ENCODE measurements at places on chromosomes 12 and 14.

DNA sequence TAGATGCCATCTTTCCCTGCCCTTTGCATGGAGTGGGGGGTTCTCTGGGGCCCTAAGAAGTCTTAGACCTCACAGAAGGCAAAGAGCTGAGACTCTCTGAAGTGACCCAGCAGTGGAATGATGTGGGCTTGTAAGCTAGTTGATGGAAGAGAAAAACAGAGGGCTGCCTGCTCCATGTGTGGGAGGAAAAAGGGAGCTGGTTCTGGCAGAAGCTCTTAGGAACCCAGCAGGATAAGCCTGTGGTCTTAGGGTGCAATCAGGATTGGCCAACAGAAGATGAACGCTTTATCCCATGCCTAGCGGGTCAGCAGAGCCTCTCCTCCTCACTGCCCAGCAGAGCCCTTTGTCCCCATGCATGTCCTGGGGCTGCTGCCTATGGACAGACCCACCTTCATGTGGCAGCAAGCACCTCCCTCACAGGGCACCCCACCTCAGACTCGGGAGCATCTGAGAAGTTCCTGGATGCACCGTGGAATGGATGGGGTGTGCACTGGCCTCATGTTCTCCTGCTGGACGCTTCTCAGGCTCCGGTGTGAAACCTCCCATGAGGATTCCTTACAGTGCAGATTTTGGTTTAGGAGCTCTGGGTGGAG, 152.7 kb downstream of the ADGRD1 start:
- DNase-seq, result no peak

- DNase-seq, result peak; percentile 45
These were observed 42.4 kb downstream of the ERH start for GRCh38 chr14:69355607-69356281.

DNA sequence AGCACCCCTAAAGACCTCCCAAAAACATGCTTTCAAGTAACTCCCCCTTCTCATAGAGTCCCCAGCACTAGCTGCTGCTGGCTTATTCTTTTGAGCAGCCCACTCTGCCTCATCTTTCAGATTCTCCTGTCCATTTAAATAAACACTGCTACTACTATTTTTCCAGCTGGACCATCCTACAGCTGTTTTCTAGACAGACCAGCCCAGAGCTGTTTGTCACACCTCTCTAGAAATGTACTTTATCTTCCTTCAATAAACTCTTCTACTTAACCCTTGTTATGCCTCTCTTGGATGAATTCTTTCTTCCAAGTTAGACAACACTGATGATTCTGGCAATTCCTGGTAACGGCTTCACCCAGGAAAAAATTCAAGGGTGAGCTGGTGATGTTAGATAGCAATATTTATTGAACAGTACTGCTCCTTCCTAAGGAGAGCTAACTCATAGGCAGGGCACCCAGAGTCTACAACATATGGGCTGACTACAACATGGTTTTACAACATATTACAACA, 995.7 kb downstream of the LRFN5 start:
- DNase-seq, result no peak

- no peak for DNase-seq
These were observed 57.0 kb upstream of the NID2 start for GRCh38 chr14:52125885-52126284.

DNA sequence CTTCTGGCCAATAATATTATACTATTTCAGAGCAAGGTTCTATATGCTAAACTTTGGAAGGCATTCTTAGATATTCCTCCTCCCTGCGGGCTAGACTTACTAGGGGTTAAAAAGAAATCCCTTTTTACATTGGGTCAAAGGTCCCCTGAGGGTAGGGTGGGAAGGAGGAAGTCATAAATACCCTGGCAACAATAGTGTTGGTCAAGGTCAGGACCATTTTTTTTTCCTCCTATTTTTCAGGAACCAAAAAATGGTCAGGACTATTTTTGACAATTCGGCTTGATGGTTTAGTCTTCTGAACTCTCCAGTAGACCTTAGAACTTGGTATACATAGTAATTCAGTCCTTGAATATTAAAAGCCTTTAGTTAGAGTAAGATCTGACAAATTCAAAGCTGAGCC, 4.5 kb upstream of the NANOG start:
- DNase-seq, result no peak

DNA sequence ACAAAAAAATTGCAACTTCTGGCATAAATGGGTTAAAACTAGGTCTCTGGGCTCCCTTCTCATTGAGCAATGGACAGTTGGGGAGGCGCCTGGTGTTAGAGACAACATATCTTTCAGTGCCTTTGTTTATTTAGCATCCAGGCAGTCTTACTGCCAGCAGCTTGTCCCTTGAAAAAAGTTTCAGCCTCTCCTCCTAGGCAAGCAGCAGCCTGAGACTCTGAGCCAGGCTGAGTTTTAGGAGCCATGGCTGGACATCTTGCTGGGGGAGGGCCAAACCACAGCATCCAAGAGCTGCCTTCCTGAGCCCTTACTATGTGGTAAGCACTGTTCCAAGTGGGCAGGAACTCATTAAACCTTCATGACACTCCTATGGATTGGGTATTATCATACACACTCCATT, 10.1 kb upstream of the JDP2 start:
- no peak for DNase-seq

DNA sequence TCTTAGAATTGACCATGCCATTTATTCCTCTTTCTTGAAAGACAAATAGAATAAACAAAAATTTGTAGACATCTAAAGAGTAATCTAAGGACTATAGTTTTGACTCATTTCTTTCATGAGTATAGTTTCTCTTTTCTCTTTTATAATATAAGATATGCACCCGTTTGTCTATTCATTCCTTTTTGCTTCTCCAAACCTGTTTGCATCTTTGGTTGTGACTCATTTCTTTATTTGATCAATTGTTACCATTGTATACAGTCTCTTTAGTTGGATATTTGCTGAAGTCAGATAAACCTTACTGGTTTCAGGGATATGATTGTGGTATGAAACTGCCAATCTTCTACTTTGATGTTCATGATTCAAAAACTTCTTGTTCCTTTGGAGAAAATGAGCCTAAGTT, 268.7 kb downstream of the FBXL14 start:
- no peak for DNase-seq

- no peak for DNase-seq
These were observed 16.7 kb downstream of the AHSA1 start for GRCh38 chr14:77474479-77475177.

GRCh38 chr14:100070310-100070709, 5.1 kb downstream of the EVL start:
- DNase-seq, result no peak

DNA sequence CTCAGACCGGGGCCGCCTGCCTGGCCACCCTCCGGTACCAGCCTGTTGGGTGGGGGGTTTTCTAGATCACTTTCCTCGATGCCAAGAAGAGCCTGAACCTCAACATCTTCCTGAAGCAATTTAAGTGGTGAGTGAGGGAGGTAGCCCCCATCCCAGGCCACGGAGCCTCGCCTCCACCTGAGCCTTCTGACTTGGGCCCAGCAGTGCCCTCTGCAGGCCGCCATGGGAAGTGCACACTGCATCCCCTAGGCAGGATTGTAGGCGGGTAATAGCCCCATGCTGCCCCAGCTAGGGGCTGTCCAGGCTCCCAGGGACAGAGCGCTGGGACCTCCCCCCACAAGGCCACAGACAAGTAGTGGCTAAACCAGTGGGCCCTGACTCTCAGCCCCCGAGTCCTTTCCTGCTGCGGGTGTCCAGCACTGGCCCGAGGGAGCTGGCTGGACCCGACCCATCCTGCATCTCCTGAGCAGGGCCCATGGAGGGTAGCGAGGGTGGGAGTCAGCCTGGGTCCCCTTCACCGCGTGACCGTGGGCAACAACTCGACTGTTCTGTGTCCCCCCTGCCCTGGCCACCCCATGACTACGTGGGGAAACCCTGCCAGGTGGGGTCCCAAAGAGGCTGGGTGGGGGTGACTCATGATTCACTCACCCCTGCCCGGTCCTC, 15.3 kb upstream of the ADSS1 start:
- DNase-seq, result no peak

GRCh38 chr14:50001999-50002925, 109.4 kb downstream of the ARF6 start:
- peak; percentile 75 for DNase-seq

DNA sequence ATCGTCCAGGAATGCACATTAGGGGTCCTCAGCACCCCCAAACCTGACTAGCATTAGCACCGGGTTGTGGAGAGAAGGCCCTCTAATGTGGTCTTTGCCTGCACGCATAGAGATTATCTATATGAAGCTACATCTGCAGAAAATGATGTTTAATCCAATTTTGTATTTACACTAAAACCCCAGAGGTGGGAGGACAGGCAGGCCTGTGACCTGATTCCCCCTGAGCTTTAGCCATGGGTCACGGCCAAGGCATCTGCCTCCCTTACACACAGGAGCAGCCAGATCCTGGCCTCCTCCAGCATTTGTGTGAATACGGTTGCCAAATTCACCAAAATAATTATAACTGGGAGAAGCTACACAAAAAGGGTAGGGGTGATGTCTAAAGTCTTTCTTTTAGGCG, 7.0 kb downstream of the APOLD1 start:
- no peak for DNase-seq

GRCh38 chr12:97960225-97960624, 497.6 kb downstream of the RMST start:
- no peak for DNase-seq
